Uterus (tissue), 4 donors: ENCODE measurements at places on chromosomes 12 and 14.

DNA sequence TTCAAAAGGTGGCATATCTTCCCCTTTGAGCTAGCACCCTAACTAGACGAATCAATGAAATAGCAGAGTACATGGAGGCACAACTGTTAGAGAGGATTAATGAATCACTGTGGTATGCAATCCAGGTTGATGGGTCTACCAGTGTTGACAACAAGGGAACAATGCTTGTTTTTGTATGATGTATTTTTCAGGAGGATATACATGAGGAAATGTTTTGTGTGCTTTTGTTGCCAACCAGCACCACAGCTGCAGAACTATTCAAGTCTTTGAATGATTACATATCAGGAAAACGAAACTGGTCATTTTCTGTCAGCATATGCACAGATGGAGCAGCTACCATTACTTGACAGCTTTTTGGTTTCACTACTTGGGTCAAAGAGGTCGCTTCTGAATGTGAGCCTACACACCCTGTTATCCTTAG, 142.6 kb downstream of the GPHN start:
- DNase-seq = no peak

DNA sequence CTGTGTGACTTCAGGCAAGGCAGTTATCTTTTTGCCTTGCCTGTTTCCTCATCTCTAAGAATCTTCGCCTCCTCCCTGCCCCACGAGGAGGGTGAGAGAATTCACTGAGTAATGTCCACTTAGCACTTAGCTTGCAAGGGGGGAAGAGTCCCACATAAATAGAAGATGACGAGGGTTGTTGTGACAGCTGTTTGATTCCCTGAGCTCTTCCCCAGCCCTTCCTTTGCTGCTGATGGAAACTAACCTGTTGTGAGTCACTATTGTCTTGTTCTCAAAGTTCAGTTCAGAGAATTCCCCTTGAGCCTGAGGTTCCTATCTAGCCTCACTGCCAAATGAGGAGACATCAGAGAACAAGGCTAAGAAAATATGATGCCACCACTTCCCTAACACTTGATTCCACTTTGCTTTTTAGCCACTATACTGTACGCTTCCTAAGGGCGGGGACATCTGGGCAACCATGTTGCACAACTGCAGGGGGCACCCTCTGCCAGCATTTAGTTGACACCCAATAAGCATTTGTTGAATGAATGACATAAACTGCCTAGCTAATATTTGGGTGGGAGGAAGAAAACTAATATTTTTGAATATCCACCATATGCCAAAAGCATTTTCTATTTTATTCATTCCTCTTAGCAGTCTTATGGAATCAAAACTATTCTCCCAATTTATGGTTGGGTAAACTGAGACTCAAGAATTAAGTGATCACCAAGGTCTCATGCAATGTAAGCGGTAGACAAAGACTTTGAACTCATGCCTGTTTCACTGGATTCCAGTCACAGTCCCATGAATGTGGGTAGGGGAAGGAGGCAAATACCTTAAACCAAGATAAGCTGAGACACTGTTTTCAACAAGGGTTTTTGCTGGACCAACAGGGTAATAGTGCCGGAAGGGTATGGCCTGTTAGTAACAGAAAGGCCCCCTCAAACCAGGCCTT, 77.6 kb downstream of the ZFP36L1 start:
- peak; percentile 31 for DNase-seq

DNA sequence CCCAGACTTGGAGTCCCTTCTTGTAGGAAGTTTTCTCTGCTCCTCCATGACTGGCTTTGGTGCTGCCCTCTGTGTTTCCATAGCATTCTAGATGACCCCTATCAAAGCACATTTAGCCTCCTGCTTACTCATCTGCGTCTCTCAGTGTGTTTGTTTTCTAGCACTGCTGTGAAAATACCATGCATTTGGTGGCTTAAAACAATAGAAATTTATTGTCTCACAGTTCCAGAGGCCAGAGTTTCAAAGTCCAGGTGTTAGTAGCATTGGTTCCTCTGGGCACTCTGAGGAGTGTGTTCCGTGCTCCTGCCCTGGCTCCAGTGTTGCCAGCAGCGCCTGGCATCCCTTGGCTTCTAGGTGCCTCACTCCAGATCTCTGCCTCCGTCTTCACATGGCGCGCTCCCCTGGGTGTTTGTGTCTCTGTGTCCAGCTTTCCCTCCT, 86.1 kb downstream of the CACNA1C start:
- DNase-seq = no peak

- no peak for DNase-seq
These were observed 9.0 kb downstream of the HOXC12 start for GRCh38 chr12:53963434-53964314.

DNA sequence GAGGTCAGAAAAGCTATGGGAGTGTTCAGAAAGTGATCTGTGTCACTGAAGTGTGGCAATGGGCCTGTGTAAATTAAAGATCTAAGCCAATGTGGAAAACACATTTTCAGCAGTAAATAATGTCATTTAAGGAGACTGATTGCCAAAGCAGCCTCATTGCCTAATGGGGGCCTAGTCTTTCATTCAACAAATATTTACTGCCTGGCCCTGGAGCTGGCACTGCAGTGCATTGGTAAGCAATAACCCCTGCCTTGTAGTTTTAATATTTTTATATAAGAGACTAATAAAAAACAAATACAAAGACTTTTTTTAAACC, 326.6 kb downstream of the BTG1 start:
- no peak for DNase-seq
